ENCODE measurements at places on chromosomes 4 and X.

- DNase-seq: no peak
Observed at GRCh38 chr4:53695540-53696463, 104.5 kb upstream of the LNX1 start.

DNA sequence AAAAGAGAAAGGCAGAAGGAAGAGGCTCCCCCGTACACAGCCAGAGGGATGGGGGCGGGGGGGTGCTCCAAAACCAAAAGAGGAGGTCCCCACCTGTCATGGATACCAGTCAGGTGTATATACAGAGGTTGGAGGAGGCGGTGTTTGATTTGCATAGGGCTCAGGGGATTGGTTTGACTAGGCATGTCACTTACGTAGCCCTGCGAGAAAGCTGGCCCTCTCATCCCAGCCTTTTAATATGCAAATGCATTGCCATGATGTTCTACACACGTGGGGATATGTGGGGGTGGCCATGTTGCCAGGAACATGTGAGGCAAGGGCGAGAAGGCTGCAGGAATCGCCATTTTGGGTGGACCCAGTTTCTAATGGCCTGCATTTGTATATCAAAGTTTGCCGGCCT lies 38.6 kb downstream of the TMEM150C start:
- DNase-seq: no peak

DNA sequence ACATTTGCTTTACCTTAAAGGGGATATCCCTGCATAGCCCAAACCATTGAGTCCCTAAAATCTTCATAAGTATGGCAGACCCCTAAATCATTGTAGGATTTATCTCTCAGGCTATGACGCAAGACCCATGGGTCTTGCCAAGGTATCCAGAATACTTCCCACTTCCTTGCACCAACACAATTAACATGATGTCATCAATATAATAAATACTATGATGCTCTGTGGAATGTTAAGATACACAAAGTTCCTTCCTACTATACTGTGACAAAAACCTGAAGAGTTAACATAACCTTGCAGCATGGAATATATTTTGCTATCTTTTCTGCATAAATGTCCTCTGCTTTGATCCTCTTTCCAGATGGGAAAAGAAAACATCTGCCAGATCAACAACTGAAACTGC lies 49.9 kb upstream of the TMEM184C start:
- DNase-seq: no peak

DNA sequence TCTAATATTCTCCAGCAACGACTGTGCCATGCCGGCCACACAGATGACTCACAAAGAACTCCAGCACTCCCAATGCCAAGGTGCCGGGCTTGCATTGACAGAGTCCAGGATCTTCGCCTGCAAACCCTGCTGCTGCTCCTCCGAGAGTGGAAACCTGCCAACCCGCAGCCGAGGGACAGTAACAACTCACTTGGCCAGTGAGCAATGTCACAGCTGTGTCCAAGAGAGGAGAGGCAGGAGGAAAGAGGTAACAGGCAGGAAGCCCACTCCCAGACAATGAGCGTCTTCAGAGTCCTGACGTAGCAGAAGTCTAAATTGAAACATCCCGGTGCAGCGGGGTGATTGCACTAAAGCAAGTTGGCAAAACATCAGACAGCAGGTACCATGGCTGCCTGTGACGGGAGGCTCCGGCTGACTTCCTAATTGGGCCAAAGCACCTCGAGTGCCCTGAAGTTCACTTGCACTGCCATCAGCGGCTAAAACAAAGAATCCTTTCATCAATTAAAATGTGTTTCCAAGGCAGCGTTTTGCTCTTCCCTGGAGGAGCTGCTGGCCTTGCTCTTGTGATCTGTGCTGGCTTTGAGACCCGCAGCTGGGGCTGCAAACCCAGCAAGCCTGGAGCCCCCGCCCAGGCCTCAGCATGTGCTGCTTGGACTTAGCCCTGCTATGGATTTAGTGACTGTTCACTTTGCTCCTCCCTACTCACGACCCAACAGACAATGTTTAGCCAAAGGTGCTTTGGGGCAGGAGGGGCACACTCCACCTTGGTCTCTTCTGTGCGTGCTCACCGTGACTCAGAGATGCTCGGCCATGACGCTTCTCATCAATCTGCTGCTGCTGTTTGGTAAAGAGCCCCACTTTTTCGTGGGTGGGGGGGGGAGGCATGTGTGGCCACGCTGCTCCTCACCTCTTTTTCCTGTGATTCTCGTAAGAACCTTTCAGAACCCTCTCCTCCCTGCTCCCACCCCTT lies 36.5 kb downstream of the DCTD start:
- DNase-seq: no peak

GRCh38 chr4:149784018-149784417 lies 31.6 kb downstream of the IQCM start:
- no peak for DNase-seq

DNA sequence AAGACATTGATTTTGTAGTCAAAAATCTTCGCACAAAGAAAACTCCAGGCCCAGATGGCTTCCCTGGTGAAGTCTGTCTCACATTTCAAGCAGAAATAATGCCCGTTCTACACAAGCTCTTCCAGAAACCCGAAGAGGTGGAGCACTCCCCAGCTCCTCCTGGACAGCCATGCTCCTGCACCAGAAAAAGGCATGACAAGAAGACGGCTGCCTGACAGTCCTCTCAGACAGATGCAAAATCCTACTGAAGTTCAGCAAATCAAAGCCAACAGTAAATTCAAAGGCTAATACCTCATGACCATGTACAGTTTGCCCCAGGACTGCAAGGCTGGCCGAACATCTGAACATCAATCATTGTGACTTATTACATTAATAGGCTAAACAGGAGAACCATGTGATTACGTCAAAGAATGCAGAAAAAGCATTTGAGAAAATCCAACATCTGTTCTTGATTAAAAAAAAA lies 30.8 kb upstream of the MXD4 start:
- no peak for DNase-seq

- DNase-seq: no peak
Observed at GRCh38 chrX:9622128-9622527, 143.5 kb downstream of the GPR143 start.

DNA sequence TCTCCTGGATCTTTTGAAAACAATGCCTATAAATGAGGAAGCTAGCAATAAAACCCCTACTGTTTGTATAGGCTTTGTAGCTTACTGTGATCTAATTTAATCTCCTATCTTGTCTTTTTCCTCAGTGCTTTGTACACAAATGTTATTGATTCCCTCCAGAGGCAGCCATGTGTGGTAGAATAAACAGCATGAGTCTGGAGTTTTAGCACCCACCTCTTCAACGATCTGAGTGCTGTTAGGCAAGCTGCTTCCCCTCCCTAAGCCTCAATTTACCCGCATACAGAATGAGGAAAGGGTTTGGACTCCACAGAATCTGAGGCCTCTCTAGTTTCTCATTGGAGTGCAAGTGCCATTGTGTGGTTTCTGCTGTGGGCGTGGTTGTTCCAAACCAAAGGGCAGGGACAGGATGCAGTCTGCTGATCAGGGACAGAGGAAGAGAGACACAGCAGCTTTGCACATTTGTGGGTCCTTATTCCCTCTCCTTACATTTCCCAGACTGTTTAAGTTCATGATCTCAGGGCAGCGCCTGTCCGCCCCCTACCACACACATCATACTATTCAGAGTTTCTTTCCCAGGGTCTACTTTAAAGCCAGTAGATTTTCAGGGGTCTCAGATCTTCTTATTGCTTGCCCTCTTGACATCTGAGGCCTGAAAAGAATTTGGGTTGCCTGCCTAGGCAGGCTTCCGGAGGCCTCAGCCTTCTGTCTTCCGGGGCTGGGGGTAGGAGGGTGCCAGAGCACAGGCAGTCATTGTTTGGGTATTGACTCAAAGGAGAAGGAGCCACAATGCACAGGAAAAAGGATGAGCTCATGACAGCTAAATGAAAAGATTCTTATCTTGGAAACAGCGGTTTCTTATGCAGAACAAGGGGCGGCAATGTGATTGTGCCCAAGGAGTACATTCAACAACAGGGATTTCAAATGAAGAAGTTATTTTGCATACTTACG lies 114.9 kb upstream of the TEX13D start:
- DNase-seq: no peak

DNA sequence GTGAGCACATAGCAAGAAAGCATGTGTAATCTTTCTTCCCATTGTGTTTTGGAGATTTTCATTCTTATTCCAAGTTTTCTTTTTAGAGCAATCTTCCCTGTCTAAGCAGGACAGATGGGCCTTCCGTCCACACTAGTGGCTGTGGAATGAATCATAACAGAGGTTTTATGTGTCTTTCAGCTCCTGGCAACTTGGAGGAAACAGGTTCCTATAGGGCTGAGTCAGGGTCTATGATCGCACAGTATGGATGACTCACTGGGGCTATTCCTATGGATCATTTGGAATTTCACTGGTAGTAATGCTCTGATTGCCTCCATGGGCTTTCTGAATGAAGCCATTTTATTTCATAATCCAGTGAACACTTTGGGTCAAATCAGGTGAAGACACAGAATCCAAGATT lies 51.8 kb upstream of the CBLL2 start:
- no peak for DNase-seq

DNA sequence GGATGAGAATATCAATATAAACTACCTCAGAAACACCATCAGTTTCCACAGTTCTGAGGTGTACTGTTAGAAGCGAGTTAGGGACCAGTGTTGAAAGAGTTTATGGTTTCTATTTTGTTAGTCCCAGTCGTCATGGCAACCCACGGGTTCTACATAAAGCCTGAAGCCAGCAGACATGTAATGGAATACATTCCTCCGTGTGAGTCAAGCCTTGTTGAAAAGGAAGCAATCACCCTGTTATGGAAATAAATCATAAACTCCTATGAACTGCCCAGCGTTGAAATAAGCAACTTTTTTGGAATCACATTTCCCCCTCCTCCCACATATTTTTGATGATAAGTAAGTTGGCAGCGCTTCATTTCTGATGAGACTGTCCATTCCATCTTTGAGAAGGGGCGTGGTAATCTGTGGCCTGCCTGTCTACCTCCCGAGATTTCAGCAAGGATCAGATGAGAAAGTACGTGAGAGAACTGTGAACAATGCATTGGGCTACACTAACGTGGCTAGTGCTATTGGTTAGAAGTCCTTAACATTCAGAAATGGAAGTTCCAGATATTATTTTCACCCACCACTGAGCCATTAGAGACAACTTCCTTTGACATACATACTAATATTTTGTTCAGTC lies 40.4 kb upstream of the PDHA1 start:
- no peak for DNase-seq

DNA sequence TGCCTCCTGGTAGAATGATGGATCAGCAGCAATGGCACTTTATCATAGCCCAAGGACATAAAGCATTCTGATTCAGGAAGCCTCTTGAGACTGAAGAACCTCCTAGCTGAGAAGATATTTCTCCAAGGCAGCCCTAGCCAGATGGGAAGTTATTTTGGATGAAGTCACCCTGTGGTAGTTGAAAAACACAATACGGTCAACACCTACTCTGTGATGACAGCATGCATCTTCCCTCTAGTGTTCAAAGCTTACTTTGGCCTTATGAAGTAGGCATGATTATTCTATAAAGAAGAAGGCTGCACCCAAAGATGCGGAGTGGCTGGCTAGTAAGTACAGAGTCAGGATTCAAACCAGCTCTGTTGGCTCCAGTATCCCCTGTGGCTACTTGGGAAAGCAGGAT lies 47.9 kb downstream of the TLR10 start:
- DNase-seq: no peak

DNA sequence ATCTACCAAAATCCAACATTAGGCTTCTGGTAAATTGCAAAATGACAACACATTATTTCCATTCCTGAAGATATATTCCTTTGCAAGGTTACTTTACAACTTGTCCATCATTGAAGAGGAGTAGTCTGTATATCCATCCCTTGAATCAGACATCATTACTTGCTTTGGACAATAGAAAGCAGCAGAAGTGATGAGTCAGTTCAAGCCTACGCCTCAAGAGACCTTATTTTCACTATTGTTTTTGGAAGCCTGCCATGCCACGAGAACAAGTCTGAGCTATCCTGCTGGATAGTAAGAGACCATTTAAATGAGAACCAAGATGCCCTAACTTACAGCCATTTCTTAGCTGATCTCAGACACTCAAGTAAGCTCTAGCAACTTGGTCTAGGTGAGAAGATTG lies 246.0 kb upstream of the HHIP start:
- DNase-seq: no peak

DNA sequence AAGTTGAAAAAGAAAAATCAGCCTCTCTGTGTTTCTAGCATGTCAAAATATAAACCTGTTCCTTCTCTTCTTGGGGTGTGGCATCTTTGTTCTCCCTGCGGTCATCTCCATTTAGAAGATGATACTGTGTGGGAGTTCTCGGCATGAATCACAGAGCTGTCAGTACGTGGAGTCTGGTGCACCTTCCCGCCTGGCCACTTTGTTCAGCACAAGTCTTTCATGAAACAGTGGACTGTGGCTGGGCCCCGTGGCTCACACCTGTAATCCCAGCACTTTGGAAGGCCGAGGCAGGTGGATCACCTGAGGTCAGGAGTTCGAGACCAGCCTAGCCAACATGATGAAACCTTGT lies 166.5 kb downstream of the MAML3 start:
- no peak for DNase-seq

GRCh38 chrX:49155900-49156837 lies 6.4 kb upstream of the MAGIX start:
- DNase-seq: peak; percentile 42

- no peak for DNase-seq
Observed at GRCh38 chr4:26670903-26671537, 87.1 kb downstream of the TBC1D19 start.

GRCh38 chr4:64617800-64618199 lies 208.6 kb upstream of the TECRL start:
- no peak for DNase-seq

Data from NCI-H1417 treated with DMSO at 0.1 percent for 48 hours (cell line).